Natural killer cell (primary cell): ENCODE measurements at places on chromosomes 1 and 21.

- no peak for DNase-seq
Measured at GRCh38 chr21:45558044-45558721, 15.9 kb upstream of the SLC19A1 start.

DNA sequence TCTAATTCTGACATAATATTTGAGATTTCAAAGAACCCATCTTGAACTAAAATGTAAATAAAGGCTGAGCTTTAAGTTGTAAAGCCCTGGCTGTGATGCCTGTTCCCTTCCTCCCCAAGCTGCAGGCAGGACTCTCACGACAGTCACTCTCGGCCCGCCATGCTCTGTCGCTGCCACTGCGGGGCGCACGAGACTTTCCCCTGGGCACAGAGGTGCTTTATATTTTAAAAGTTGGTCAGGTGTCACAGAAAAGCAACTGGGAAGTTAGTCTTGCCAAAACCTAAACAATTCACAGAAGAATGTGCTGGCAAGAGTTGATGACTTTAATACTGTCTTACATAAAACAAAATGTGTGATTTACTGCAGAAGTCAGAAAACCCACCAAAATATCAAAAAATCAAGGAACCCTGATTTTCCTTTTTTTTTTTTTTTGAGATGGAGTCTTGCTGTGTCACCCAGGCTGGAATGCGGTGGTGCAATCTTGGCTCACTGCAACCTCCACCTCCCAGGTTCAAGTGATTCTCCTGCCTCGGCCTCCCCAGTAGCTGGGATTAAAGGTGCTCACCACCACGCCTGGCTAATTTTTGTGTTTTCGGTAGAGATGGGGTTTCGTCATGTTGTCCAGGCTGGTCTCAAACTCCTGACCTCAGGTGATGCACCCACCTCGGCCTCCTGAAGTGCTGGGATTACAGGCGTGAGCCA is 10.7 kb downstream of the LRRC47 start:
- no peak for DNase-seq

- no peak for DNase-seq
Measured at GRCh38 chr1:94593611-94594010, 52.1 kb upstream of the F3 start.

DNA sequence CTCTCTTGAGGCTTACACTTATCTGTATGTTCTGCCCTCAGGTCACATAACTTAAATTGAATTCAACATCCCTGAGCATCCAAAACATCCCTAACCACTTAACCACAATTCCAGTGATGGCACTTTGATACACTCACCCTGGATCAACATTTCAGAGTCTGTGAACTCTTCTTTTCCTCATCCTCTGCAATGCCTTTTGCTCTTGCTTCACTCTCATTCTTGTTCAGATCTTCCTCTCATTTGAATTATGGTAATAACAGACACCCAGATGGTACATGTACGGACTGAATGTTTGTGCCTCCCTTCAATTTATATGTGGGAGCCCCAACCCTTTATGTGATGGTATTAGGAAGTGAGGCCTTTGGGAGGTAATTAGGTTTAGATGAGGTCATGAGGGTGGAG is 33.4 kb downstream of the PTGER3 start:
- no peak for DNase-seq

DNA sequence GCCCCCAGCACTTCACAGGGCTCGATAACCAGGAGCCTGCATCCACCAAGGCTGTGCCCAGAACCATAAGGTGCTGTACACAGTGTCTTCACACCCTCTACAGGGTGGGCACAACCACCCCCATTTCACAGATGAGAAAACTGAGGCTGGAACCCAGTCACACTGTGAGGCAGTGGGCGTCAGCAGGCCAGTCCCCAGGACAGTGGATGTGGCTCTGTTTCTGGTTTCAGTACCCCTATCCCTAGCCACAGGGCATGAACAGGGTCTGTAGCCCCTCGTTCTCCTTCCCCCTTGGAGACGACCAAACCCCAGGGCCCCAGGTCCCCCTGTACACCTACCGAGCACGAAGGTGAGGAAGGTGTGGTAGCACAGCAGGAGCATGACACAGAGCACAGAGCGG is 27.6 kb downstream of the TTC39A start:
- no peak for DNase-seq

GRCh38 chr1:99173900-99174299 is 90.4 kb upstream of the PLPPR4 start:
- DNase-seq, result no peak
